ENCODE measurements at places on chromosomes 1 and 21. TPM values are rescaled to one million over a fixed set of nuclear protein-coding genes. Genes with fewer than 3 reads are reported as not detected.
A peak's percentile ranks its signal among the peaks of the same experiment; 100 is the strongest.

DNA sequence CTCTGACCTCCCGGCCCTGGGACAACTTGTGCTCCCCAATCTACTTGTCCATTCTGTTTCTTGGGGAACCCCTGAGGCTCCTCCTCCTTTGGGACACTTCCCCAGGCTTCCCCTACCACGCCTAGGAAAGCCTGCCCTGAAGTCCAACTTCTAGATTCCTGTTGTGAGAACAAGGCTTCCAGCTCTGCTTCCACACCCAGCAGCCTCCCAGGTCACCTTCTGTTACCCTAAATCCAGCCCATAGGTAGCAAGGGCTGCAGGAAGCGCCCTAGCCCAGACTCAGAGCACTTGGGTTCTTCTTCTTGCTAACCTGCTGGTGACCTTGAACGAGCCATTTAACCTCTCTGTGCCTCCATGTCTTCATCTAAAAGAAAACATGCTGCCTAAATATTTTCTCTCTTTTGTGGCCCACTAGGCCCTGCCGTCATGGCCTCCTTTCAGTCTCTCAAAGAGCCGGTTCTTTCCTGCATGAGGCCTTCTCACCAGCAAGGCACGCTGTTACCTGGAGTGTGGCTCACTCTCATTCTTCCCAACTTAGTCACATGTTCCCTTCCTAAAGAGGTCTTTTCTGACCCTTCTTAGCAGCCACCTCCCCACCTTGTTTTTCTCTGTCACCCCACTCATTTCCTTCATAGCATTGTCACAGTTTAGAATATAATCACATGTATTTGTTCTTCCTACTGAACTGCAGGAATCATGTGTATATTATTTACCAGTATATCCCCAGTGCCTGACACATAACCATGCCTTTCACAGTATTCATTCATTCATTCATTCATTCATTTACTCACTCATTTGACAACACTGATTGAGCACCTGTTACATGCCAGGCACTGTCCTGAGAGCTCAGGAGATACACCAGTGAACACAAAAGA lies 1.4 kb downstream of the CAPN2 start:
- no peak for DNase-seq

GRCh38 chr1:234969581-234970400 lies 158.8 kb downstream of the TOMM20 start:
- DNase-seq = peak; percentile 86

DNA sequence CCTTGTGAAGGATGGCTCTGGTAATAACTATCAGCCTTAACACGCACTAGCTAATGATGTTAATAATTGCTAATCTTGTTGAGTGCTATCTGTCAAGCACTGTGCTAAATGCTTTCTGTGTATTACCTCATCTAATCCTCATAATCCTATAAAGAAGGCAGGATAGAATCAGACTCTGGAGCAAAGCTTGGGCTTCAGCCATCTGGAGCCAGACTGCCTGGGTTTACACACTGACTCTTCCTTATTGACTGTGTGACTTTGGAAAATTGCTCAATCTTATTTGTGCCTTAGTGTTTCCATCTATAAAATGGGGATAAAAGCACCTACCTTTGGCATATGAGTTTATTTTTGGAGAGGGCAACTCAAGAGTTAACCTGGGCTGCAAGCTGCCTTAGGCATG lies 216.1 kb downstream of the NUF2 start:
- no peak for DNase-seq

The CATSPERE gene
- total RNA-seq = 0.25 TPM

GRCh38 chr1:33541966-33542365 lies 69.5 kb downstream of the ZSCAN20 start:
- no peak for DNase-seq

DNA sequence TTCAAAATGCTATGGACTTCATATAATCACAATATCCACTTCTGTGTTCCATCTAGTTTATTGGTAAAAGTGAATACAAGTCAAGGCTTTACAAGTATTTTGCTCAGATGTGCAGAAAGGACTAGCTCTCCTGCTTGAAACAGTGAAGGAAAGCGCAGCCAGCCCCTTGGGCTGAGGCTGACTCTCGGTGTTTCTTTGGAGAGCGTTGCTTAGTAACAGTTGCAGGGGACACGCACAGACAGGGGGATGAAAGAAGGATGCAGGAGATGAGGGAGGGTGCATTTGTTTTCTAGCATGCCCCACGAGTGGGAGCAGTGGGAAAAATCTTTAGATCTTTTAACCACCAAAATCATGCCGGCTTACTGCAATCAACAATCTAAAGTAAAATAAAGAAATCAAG lies 9.1 kb downstream of the PYCR2 start:
- no peak for DNase-seq

The GSTM4 gene
- 48.4 TPM for total RNA-seq

- DNase-seq = no peak
These were observed 32.0 kb downstream of the DNAJC6 start for GRCh38 chr1:65341381-65341780.

DNA sequence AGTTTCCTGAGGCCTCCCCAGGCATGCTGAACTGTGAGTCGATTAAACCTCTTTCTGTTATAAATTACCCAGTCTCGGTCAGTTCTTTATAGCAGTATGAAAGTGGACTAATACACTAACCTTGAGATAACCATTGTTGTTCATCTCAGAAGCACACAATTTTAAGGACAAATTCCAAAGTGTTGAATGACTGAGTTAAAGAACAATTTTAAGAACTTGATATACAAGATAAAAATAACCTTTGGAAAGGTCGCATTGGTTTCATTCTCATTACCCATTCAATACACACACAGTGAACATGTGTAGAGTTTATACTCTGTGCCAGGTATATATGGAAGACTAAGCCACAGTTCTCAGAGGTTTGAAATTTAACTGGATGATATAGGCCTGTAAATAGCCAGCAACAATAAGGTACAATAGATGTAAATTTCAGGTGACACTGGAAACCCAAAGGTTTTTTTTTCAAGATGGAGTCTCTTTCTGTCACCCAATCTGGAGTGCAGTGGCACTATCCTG lies 19.1 kb upstream of the SRSF10 start:
- DNase-seq = no peak

The INSRR gene
- total RNA-seq = 0.12 TPM

The LRRC38 gene
- total RNA-seq = not detected

GRCh38 chr1:205506409-205507200 lies 2.1 kb downstream of the CDK18 start:
- DNase-seq = no peak

The KRTAP19-3 gene
- not detected for total RNA-seq

The LRP8 gene
- 4.5 TPM for total RNA-seq

DNA sequence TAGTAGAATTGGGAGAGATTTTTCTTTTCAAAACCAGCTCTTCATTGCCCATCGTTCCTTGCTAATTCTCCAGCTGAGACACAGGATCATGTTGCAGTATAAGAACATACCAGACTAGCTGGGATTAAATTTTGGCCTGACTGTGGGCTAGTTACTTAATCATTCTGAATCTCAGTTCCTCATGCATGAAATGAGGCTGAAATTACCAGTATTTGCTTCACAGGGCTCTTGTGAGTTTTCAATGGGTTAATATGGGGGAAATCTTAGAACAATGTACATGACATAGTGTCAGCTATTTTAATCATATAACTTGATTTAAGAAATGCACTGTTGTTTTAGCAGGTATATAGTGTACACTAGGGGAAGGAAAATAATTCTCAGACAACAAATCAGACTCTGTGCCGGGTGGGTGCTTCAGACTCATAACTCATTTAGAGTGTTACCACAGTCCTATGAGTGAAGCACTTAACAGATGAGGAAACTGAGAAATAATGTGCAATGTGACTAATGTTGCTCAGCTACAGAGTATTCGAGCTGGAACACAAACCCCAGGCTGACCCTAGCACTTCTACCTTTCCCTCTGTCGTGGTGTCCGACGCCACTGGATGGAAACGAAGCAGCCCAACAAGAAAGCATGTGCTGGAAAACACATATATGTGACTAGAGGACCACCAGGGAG lies 137.6 kb upstream of the SGIP1 start:
- no peak for DNase-seq

DNA sequence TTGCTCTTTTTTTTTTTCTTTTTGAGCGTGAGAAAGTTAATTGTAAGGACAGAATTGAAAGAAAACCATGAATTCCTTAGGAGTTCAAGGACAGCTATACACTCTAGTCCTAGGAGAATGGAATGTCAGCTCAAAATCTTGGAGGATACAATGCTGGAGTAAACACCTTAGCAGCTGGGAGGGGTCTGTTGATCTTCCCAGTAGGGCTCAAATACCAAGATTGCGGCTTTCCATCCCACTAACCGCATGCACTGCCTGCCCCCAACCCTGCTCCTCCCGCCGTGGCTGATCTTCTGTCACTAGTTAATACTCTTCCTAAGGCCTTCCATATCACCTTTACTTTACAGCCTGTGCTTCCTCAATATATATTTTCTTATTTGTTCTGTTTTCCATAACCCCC lies 2.6 kb upstream of the PDC start:
- DNase-seq = no peak

DNA sequence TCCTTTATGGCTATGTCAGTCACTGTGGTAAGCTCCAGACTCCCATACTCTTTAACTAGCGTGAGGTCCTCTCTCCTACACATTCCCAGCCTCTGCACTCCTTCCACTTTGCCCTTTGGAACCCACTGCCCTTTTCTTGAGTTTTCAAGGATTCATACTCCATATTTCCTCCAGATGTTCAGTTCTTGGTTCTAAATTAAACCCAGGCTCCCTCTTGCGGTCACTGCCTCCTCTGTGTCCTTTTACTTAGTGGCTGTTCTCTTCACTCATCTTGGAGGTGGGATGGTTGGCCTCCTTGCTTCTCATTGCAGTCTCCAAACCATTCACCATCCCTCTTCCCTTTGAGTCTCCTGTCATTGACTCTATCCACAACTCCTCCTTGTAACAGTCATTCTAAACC lies 208.1 kb downstream of the TGFB2 start:
- no peak for DNase-seq

DNA sequence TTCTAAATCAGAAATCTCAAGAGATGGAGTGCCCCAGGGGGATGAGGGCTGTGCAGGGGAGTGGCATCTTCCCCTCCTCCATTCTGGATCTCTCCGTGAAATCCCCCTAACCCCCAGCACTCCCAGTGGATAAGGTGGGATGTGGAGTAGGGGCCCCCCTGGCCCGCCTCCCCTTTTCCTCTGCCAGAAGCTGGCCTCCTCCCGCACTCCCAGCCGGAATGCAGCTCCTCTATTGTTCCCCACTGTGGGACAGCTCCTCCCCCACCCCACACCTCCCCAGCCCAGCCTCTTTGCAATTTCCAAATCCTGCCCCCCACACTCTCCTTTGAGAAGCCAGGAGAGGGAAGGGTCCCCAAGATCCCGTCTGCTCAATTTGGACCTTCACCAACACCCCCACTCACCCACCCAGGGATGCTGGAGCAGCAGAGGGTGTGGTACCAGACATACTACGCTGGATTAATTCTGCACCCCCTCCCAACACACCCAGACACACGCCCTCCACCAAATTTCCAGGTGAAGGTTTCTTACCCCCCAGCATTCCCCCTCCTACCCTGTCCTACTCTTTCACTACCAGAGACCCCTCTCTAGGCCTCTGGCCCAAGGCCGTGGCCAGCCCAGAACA lies 1.9 kb downstream of the MEX3A start:
- DNase-seq = peak; percentile 29

DNA sequence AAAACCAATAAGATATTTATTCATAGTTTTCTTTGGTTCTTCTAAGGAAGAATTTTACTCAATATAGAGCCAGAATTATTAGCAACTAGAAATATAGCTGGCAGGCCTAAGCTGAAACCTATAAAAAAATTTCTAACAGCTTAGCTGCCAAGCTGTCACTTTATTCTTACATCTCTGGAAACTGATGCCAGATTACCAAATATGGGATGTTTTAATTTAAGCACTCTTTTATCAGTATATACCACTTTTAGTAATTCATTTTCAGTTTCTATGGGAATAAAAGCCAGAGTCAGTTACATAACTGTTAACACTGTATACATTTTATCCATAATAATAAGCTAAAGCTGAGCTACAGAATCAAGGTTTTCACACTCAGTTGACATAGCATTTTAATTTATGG lies 68.7 kb upstream of the MPC2 start:
- DNase-seq = no peak

DNA sequence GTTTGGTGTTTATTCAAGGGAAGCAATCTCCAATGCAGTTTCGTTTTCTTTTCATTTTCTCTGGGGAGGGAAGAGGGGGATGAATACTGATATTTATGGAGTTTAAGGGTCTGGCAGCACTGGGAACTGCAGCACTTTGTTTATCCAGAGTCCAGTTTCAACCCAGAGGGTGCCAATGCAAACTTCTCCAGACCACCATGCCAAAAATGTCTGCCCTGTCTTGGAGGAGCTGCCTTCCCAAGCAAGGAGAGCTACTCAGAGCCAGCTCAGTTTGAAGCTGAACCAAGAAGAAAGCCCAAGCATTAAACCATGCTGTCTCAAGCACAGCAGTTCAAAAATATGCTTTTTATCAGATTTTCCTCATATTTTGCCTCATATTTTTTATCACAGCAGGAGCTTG lies 589.7 kb downstream of the LMO4 start:
- DNase-seq = no peak

DNA sequence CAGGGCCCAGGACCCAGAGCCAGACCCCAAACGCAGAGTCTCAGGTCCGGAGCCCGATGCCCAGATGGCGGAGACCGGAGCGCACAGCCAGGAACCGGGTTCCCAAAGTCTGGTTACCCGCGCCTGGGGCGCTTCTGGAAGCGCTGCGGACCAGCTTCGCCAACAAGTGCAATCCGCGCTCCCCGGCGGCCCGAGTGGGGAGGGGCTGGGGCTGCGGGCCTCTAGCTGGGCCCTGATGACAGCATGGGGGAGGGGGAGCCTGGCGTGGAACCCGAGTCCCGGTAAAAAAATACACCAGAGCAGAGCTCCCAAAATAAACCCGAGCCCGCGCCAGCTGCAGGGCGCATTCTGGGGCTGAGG lies 494 bp downstream of the NT5C1A start:
- DNase-seq = peak; percentile 89

GRCh38 chr1:10679496-10680220 lies 116.8 kb downstream of the CASZ1 start:
- DNase-seq = peak; percentile 57

DNA sequence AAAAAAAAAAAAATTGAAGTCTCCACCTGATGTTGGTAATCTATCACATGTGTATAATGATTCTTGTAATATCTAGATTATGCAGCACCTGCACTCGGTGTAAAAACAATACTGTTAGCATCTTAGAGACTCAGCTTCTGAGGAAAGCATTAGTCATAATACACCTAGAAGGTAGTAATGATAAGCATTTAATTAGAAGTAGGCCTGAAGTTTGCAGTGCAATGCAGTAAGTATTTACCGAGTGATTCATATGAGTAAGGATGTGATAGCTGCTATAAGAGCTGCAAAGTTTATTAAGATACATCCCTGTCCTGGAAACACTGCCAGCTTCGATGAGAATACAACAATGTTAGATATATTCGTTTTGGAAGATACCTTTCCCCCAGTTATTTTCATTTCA lies 196.4 kb downstream of the GREM2 start:
- no peak for DNase-seq

GRCh38 chr1:22239378-22239777 lies 96.5 kb upstream of the WNT4 start:
- no peak for DNase-seq

- no peak for DNase-seq
These were observed 66.1 kb downstream of the CYYR1 start for GRCh38 chr21:26506956-26507355.

Data from heart left ventricle (tissue), 16 donors.